H1 (cell line): ENCODE measurements at places on chromosomes 3 and 15. TPM values are rescaled to one million over a fixed set of nuclear protein-coding genes. Genes with fewer than 3 reads are reported as not detected.

KBTBD8 gene
- 23.9 and 26.0 TPM in 2 replicates for total RNA-seq

- peaks cover 9% of the 10 kb centered on the region for H3K4me1 ChIP-seq
- no peak for DNase-seq
- H3K4me3 ChIP-seq, result no peak overlapping the region
- H3K27me3 ChIP-seq, result no peaks in the 10 kb centered on the region
- no peak overlapping the region for H3K27ac ChIP-seq
Observed at GRCh38 chr15:36940636-36941260, 159.6 kb downstream of the MEIS2 start.

GRCh38 chr3:30914696-30915095 is 20.2 kb upstream of the GADL1 start:
- no peak for DNase-seq
- no peak overlapping the region for H3K4me3 ChIP-seq
- no peak overlapping the region for H3K27ac ChIP-seq
- H3K27me3 ChIP-seq, result no peaks in the 10 kb centered on the region
- no peaks in the 10 kb centered on the region for H3K4me1 ChIP-seq
- H3K36me3 ChIP-seq, result no peaks in the 10 kb centered on the region

SERINC4 gene
- not detected in 2 replicates for total RNA-seq

CFAP20DC gene
- total RNA-seq, result 2.0 and 2.8 TPM in 2 replicates

DNA sequence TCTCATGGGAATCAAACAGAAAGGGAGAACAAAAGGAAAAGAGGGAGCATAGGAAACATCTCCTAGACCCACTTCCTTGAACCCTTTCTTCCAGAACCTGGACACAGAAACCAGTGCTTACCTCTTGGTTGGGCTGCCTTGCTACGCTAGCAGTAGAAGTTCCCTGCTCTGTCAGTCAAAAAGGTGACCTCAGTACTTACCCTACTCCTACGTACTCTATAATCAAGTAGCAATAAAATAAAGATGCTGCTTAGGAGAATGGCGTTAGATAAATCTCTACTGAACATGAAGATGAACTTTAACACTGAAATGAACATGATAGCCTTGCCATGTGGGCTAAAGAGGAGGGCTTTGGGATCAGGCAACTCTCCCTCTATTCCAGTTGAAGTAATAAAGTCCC is 7.4 kb downstream of the VEPH1 start:
- no peaks in the 10 kb centered on the region for H3K27me3 ChIP-seq
- no peaks in the 10 kb centered on the region for H3K36me3 ChIP-seq
- H3K27ac ChIP-seq, result no peak overlapping the region
- no peak for DNase-seq

STAC gene
- total RNA-seq, result 16.5 and 18.1 TPM in 2 replicates

GRCh38 chr3:66490214-66490613 is 10.6 kb downstream of the LRIG1 start:
- no peak overlapping the region for H3K27ac ChIP-seq
- no peaks in the 10 kb centered on the region for H3K27me3 ChIP-seq
- DNase-seq, result no peak
- no peak overlapping the region for H3K4me3 ChIP-seq
- no peaks in the 10 kb centered on the region for H3K36me3 ChIP-seq

- DNase-seq, result no peak
- H3K36me3 ChIP-seq, result no peaks in the 10 kb centered on the region
- no peaks in the 10 kb centered on the region for H3K27me3 ChIP-seq
- no peak overlapping the region for H3K27ac ChIP-seq
- no peaks in the 10 kb centered on the region for H3K4me1 ChIP-seq
Observed at GRCh38 chr15:65233696-65234095, 22.4 kb upstream of the CILP start.

A4GNT gene
- total RNA-seq, result not detected in 2 replicates

DNA sequence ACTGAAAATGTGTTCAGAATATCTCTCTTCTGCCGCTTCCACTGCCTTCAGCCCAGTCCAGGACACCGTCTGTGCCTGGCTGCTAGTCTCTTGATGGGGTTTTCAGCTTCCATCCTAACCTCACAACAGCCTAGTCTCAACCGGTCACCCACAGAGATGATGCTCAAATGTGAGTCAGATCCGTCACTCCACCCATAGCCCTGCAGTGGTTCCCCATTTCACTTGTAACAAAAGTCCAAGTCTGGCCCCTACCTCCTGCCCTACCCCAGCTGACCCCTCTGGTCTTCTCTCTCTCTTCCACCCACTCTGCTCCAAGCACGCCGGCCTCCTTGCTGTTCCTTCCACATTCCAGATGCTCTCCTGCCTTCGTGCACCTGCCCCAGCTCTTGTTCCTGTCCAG is 68.1 kb downstream of the PPARG start:
- no peaks in the 10 kb centered on the region for H3K27me3 ChIP-seq
- H3K27ac ChIP-seq, result no peak overlapping the region
- H3K4me3 ChIP-seq, result no peak overlapping the region
- H3K4me1 ChIP-seq, result no peaks in the 10 kb centered on the region

DNA sequence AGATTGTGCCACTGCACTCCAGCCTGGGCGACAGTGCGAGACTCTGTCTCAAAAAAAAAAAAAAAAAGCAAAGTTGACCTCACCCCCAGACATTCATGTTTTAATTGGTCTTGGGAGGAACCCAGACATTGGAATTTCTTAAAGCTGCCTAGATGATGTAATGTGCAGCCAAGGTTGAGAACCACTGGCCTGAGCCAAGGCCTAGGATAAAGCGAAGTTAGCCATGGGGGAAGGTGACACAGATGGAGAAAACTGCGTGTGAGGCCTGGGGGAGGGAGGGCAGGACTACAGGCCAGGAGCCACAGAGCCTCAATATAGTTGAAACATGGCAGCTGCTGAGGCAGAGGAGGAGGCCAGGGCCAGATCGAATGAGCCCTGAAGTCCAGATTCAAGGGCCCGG is 21.0 kb downstream of the GLB1 start:
- H3K27me3 ChIP-seq, result no peaks in the 10 kb centered on the region
- no peak overlapping the region for H3K27ac ChIP-seq
- H3K4me3 ChIP-seq, result no peak overlapping the region
- H3K4me1 ChIP-seq, result no peaks in the 10 kb centered on the region
- no peaks in the 10 kb centered on the region for H3K36me3 ChIP-seq
- no peak for DNase-seq

- H3K4me3 ChIP-seq, result no peak overlapping the region
- H3K27me3 ChIP-seq, result no peaks in the 10 kb centered on the region
- H3K36me3 ChIP-seq, result no peaks in the 10 kb centered on the region
Observed at GRCh38 chr3:47228088-47228487, 54.5 kb downstream of the KIF9 start.

DNA sequence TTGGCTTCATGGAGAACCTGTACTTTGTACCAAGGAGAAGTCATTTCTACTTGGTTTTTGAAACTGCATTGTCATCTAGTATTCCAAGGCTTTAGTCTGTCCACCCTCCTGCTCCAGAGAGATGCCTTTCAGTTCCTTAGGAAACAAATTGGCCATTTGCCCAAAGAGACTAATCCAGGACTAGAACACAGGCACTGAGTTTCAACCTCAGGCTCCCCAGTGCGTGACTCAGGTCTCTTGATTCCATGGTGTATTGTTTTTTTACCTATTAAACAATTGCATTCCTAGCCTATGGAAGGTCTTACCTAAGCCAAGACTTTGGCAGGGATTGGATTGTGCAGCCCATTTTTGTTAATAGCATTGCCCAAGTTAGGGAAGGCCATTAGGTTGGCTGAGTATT is 214.8 kb upstream of the CTDSPL start:
- H3K4me1 ChIP-seq, result no peaks in the 10 kb centered on the region
- H3K27me3 ChIP-seq, result no peaks in the 10 kb centered on the region
- no peak for DNase-seq
- H3K27ac ChIP-seq, result no peak overlapping the region
- H3K4me3 ChIP-seq, result no peak overlapping the region

NME9 gene
- not detected in 2 replicates for total RNA-seq

GRCh38 chr3:34881026-34881425 is 758.3 kb upstream of the ARPP21 start:
- H3K36me3 ChIP-seq, result no peaks in the 10 kb centered on the region
- no peak overlapping the region for H3K27ac ChIP-seq
- H3K4me3 ChIP-seq, result no peak overlapping the region
- DNase-seq, result no peak
- no peaks in the 10 kb centered on the region for H3K4me1 ChIP-seq
- no peaks in the 10 kb centered on the region for H3K27me3 ChIP-seq

SLC6A1 gene
- 0.30 and 0.31 TPM in 2 replicates for total RNA-seq

GRCh38 chr15:88656760-88657221 is 18.0 kb downstream of the ISG20 start:
- DNase-seq, result no peak
- no peaks in the 10 kb centered on the region for H3K36me3 ChIP-seq
- no peak overlapping the region for H3K27ac ChIP-seq
- no peaks in the 10 kb centered on the region for H3K27me3 ChIP-seq

DNA sequence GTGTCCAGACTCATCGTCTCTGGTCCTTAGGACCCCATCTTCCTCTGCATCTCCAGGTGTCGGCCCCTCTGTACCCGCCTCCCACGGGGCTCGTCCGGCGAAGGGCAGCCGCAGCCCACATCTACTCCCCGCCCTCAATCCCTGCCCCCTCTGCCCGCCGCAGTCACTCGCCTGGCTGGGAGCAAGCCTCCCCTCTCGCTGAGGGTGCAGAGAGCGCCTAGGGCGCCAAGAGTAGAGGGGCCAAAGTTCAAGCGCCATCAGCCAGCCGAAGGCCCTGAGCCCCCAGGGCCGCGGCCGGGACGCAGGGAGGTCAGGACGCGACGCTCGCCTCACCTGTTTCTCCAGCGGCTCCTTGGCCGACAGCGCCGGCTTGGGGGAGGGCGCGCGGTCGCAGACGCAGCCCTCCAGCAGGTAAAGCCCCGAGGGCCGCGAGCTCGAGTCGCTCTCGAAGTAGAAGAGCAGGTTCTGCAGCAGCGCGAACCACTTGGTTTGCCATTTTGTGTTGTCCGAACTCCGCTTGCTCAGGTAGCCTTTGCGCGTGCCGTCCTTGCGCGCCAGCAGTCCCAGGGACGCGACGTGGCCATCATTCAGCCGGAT is 592 bp downstream of the RASGRF1 start:
- no peak overlapping the region for H3K27ac ChIP-seq
- H3K36me3 ChIP-seq, result no peaks in the 10 kb centered on the region
- no peak for DNase-seq

- no peak for DNase-seq
- H3K4me1 ChIP-seq, result no peaks in the 10 kb centered on the region
- H3K4me3 ChIP-seq, result no peak overlapping the region
Observed at GRCh38 chr3:78689378-78689777, 1078.4 kb downstream of the ROBO1 start.

GRCh38 chr3:53420831-53421230 is 73.5 kb upstream of the DCP1A start:
- no peaks in the 10 kb centered on the region for H3K36me3 ChIP-seq
- no peaks in the 10 kb centered on the region for H3K4me1 ChIP-seq
- H3K27ac ChIP-seq, result no peak overlapping the region
- DNase-seq, result no peak
- no peak overlapping the region for H3K4me3 ChIP-seq

GRCh38 chr3:177465257-177465642 is 268.0 kb upstream of the TBL1XR1 start:
- peaks cover under 1% of the 10 kb centered on the region; the same call in 1 of the 2 replicates for H3K4me1 ChIP-seq
- no peak overlapping the region for H3K27ac ChIP-seq
- H3K36me3 ChIP-seq, result no peaks in the 10 kb centered on the region
- no peak for DNase-seq
- H3K27me3 ChIP-seq, result no peaks in the 10 kb centered on the region

GRCh38 chr3:136789976-136790375 is 28.9 kb upstream of the SLC35G2 start:
- no peaks in the 10 kb centered on the region; the same call in 1 of the 2 replicates for H3K4me1 ChIP-seq
- no peak overlapping the region for H3K27ac ChIP-seq
- H3K4me3 ChIP-seq, result no peak overlapping the region
- no peaks in the 10 kb centered on the region for H3K27me3 ChIP-seq
- H3K36me3 ChIP-seq, result no peaks in the 10 kb centered on the region

WNT7A gene
- not detected in 2 replicates for total RNA-seq

DNA sequence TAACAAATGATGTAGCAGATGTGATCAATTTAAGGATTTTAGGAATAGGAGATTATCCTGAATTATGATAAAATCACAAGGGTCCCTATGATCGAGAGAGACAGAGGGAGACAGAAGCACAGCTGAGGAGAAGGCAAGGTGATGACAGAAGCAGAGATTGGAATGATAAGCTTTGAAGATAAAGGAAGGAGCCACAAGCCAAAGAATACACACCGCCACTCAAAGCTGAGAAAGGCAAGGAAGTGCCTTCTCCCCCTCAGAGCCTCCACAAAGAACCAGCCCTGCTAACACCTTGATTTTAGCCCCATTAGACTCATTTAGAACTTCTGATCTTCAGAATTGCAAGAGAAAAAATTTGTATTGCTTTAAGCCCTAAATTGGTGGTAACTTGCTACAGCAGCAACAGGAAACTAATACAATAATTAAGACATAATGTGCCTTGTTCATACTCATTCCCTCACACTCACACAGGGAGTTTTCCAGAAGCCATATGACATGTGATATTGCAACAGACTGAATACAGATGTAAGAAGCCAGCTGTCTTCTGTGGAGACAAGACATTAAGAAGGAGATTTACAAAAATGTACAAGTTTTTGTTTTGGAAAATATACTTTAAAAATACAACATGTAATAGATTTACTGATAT is 38.2 kb downstream of the TRANK1 start:
- no peak overlapping the region for H3K4me3 ChIP-seq
- no peak for DNase-seq
- no peaks in the 10 kb centered on the region for H3K4me1 ChIP-seq
- no peaks in the 10 kb centered on the region for H3K36me3 ChIP-seq
